ENCODE measurements at places on chromosomes 3 and 15. TPM values are rescaled to one million over a fixed set of nuclear protein-coding genes. Genes with fewer than 3 reads are reported as not detected.

DNA sequence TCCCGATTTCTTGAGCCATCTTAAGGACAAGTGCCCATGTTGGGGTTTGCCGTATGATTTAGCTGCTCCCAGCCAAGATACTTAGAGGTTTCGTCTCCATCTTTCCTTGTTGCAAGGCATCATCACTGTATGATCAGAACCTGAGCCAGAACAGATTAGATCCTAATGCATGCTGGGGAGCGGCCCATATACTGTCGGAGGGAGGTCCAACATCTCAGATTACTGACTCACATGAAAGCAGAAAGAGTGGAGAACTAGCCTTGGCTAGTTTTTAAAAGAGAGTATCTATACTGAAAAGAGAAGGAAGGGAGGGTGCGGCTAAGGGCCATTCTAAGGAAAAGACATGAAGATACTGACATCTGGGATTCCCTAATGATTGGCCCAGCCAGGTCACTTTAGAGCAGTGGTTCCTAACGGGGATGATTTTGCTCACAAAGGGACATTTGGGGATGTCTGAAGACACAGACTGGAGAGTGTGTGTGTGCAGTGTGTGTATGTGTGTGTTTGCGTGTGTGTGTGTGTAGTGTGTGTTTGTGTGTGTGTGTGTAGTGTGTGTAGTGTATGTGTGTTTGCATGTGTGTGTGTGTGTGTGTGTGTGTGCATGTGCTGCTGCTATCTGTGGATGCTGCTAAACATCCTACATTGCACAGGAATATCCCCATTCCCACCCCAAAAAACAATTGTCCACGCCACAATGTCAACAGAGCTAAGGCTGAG lies 12.3 kb upstream of the LYSMD4 start:
- no peak for DNase-seq

DNA sequence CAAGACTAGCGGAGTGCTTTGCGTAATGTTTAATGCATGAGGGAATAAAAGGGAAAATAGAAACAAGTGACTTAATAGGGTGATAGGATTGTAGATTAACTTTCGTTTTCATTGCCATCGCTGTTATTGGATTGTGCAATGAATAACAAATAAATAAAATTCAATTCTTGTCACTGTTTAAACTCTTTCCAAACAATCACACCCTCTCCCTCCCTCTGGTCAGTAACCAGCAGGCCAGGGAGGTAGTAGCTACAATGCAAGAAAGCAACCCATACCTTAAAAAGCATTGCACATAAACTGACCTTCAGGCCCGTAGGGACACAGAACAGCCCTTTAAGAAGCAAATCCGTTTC lies 705 bp upstream of the TFRC start:
- no peak for DNase-seq

DNA sequence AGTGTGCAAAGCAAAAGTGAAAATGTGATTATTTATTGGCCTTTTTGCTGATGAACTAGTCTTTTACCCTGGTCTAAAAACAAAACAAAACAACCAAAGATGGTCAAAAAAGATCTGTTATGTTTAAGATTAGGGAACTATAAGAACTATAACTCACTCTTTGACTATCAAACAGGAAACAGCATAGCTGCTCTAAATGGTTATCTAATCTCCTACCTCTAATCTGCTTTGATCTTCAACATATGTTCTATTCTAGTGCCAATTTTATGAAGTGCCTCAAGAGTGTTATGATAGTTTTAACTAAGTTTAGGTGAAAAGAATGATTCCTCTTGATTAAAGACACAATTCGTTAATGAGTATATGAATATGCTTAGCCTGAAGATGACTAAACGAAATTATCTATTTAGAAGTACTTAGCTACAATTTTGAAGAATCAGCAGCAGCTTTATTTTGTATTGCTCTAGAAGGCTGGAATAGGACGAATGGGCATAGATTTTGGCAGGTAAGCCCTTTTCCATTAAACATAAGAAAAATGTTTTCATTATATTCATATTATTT lies 46.0 kb downstream of the SETD2 start:
- DNase-seq = no peak

GRCh38 chr3:15630646-15631350 lies 29.3 kb downstream of the BTD start:
- no peak for DNase-seq

DNA sequence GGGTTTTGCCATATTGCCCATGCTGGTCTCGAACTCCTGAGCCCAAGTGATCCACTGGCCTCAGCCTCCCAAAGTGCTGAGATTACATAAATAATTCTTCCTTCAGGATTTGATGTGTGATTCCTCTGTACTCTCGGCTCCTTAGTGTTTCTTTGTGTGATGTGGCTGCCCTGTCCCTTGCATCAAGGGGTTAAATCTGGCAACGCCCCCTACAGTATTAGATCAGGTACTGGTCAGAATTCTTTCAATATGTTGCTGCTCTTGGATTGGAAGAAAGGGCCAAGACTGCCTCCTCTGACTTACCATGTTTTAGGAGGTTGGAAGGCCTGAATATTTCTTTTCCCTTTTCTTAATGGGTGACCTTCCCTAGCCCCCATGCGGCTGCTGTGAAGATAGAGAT lies 390.6 kb upstream of the WNT5A start:
- no peak for DNase-seq

GRCh38 chr3:185711255-185711870 lies 113.5 kb downstream of the IGF2BP2 start:
- DNase-seq = no peak

- no peak for DNase-seq
These were observed 33.7 kb upstream of the VILL start for GRCh38 chr3:37956723-37957538.

DNA sequence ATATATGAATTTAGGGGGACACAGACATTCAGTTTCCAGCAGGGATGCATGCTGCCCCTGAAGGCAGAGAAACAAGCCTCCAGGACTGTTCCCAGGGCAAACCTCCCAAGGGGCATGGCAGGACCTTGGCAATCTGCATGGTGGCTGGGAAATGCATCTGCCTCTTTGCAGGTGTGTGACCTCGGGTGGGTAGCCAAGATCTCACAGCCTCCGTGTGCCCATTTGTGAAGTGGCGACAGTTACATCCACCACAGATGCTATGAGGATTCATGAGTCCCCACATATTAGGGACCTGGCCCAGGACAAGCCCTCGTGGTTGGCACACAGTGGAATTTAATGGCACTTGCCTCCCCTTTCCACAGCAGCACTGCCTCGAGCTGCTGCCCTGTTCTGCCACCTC lies 29.9 kb downstream of the SLC28A1 start:
- DNase-seq = no peak

- DNase-seq = no peak
These were observed 207.6 kb upstream of the STAC start for GRCh38 chr3:36172699-36173098.

DNA sequence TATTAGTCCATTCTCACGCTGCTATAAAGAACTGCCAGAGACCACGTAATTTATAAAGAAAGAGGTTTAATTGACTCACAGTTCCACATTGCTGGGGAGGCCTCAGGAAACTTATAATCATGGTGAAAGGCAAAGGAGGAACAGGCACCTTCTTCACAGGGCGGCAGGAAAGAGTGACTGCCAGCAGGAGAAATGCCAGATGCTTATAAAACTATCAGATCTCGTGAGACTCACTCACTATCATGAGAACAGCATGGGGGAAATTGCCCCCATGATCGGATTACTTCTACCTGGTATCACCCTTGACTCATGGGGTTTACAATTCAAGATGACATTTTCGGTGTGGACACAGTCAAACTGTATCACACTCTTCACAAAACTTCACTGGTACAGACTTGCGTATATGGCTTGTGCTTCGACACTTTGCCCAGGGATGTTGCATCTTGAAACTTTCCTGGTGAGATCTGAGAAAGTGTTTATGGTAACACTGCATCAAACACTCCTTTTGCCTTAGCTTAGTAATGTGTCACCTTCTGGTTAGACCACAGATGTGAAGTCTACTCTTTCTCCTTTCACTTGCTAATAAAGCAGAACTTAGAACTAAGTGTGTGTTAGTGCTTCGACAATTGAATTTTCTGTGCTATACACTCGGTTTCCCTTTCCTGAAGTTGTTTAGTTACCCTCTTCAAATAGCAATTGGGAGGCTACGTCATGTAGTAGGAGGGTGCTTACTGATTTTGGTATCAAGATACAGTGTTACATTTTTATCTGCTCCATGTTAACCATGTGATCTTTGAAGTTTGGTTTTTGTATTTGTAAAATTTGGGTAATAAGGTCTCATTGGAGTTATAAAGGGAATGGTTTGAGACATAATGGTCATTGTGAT lies 185.7 kb downstream of the LPP start:
- no peak for DNase-seq

- no peak for DNase-seq
These were observed 165.5 kb upstream of the CBLB start for GRCh38 chr3:106034313-106034712.

DNA sequence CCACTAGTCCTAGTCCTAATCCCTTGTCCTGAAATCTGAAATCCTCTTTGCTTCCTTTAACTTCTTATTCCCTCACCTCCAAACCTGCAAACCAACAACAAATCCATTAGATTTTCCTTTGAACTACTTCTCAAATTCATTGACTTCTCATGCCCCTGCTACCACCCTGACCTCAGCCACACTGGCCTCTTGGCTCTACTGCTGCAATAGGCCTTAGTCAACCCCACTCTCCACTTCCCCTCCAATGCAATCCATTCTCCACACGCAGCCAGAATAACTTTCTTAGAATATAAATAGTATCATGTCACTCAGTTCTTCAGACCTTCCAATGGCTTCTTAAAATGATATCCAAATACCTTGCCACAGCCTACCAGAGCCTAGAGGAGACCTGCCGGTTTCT lies 131.1 kb upstream of the GADL1 start:
- DNase-seq = no peak

DNA sequence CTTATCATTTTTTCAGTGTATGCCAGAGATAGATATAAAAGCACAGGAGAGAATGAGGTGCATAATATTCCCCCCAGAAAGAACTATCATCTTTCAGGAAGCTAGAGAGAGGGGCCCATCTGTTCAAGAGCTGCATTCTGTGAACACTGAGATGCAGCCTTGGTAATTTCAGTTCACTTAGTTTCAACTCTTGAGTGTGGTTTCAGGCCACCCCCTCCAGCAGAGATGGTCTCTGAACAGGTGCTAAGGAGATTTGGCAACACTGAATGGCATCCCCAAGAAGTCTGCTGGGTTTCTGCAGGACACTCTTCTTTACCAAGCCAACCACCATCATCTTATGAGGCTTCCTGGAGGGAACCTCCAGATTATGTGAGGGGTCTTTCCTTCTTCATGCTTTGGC lies 30.4 kb upstream of the LIMD1 start:
- DNase-seq = no peak

DNA sequence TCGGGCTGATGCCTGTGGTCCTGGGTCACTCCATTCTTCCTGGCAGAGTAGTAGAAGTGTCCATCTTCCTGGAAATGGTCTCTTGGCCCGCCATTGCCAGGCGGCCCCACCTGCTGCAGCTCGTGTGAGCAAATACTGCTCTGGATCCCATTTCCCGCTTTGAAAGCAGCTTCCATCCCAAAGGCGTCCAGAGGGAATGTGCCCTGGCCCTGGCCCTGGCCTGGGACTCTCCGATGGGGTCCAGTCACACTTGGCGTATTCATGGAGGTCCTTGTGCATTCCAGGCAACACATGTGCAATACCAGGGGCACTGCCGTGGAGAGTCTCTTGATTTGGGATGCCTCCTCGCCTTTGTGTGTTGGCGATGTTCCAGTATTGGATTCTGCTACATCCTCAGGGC lies 111.1 kb downstream of the SNRPN start:
- no peak for DNase-seq

GRCh38 chr15:73954188-73955145 lies 28.2 kb downstream of the LOXL1 start:
- DNase-seq = no peak

DNA sequence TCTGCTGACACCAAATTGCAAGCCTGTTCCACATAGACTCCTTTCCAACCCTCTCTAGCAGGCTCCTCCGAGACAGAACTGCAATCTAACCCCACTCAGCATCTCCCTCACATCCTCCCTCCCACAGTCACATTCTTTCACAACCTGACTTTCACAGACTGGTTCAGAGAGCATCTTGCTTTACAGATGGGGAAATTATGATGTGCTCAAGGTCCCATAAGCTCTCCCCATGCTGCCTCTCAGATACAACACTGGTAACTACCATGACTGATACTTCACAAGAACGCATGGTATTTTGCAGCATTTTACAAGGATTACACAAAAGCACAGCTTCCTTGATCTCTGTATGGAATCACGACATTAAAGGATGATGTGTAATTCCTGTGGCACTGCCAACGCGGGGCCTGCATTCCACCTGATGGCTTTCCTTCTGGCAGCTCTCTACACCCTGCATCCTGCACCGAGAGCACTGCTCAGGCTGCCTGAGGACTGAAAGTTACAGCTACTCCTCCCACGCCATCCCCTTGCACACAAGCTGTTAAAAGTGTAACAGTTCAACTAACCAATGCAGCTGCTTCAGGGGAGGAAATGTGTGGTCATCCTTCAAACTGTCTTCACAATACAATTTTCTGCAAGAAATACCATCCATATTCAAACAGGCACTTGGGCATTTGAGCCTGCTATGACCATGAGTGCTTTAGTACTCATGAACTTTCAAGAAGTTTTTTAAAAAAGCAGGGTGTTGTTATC lies 27.6 kb downstream of the TBC1D2B start:
- no peak for DNase-seq

- no peak for DNase-seq
These were observed 103.4 kb upstream of the CGNL1 start for GRCh38 chr15:57272771-57273357.

- no peak for DNase-seq
These were observed 155.7 kb downstream of the IGF1R start for GRCh38 chr15:98804057-98804380.

- no peak for DNase-seq
These were observed 153.0 kb upstream of the SMAD3 start for GRCh38 chr15:66912441-66912840.

DNA sequence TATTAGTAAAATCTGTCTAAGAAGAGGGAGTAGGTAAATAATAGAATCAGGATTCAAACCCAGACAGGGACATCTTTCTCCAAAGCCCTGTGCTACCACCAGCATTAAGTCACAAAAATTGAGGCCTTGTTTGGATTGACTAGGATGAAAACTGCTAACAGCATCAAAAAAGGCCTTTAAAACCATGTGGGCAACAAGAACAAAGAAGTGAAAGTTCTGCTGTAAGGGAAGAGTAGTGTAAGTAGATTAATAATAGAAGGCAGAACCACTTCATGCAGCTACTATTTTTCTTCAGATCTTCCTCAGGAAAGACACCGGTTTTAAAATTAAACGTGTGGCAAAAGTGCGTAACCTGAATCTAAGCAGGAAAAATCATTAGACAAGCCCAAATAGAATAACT lies 15.3 kb upstream of the KBTBD12 start:
- no peak for DNase-seq

DNA sequence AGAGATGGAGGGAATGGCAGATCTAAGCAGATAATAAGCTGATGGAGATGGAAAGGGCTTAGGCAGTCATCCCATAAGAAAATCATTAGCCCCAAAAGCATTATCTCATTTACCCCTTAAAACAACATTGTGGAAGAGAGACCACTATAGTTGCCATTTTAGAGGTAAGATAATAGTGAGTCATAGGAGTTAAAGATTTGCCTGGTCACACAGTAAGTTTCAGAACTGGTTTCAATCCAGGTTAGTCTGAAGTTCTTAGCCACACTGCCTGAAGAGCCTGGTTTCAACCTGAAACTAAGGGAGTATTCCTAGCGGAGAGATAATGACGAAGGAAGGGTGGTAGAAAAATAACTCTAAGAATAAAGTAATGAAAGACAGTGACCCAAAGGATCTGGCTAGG lies 13.0 kb upstream of the UBR1 start:
- DNase-seq = no peak

The ESYT3 gene
- polyA plus RNA-seq = 15.9 TPM

The GOLGA6D gene
- polyA plus RNA-seq = 0.25 TPM

The GNAT1 gene
- 0.37 TPM for polyA plus RNA-seq

The CRYGS gene
- 3.5 TPM for polyA plus RNA-seq

The GOLGA6L4 gene
- 7.4 TPM for polyA plus RNA-seq
